Femur (tissue), 1 donor: ENCODE measurements at places on chromosomes 2 and 18.

DNA sequence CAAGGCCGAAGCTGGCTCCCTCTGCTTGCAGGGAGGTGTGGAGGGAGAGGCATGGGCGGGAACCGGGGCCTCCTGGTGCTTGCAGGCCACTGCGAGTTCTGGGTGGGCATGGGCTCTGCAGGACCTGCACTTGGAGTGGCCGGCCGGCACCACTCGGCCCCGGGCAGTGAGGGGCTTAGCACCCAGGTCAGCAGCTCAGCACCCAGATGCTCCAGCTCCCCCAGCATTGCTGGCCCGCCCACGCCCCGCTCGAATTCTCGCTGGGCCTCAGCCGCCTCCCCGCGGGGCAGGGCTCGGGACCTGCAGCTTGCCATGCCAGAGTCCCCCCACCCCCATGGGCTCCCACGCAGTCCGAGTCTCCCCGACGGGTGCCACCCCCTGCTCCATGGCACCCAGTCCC, 176.2 kb upstream of the FAM98A start:
- DNase-seq: no peak

DNA sequence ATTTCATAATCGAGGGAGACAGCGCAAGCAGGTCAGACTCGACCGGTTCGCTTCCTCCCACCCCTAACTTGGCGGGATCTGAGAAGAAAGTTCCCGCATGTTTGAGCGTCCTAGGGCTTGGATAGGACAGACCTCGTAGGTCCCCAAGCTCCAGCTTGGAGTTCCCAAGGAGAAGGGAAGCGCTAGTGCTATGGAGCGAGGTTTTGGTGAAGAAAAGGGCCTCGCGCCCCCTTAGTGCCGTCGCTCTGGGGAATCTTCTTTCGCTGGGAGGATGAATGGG, 11.6 kb upstream of the SKOR2 start:
- no peak for DNase-seq

GRCh38 chr2:129777762-129778583, 201.5 kb upstream of the RAB6C start:
- DNase-seq: no peak

DNA sequence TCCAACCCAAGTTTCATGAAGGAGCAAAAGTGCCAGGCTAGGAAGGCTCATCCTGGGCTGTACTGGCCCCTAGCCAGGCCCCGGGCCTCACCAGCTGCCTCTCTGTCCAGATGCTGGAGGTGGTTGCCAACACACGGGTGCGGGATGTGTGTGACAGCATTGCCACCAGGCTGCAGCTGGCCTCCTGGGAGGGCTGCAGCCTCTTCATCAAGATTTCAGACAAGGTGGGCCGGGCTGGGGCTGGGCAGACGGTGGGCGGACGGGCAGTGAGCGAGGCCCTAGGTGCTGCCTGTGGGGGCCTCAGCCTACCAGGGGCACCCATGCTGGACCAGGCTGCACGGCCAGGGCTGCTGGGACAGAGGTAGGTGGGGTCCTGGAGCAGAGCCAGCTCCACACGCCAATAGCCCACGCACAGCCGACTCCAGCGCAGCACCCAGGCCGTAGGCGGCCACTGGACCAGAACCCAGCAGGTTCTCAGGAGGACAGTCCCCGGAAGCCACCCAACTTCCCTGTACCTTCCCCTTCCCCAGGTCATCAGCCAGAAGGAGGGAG, 11.8 kb upstream of the GPR17 start:
- peak; percentile 55 for DNase-seq

DNA sequence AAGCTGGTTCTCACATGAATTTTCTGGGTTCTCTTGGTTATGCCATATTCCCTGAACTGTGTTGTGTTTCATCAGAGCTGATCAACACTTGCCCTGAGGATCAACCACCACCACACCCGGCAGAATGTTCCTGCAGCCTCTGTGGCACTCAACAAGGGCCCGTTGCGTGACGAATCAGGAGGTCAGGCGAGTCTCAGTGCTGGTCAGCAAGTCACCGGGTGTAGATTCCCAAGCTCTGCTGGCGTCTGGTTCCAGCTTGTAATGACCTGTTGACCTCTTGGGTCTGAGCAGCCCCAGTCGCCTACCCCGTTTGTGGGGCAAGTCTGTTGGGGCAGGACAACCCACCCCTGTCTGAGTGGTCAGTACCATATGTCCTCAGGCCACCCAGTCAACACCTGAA, 46.0 kb downstream of the ADCY3 start:
- no peak for DNase-seq

- no peak for DNase-seq
These were observed 70.3 kb upstream of the NCK2 start for GRCh38 chr2:105674401-105674800.
